Fibroblast of skin of left quadriceps (primary cell): ENCODE measurements at places on chromosomes 7 and 10.

DNA sequence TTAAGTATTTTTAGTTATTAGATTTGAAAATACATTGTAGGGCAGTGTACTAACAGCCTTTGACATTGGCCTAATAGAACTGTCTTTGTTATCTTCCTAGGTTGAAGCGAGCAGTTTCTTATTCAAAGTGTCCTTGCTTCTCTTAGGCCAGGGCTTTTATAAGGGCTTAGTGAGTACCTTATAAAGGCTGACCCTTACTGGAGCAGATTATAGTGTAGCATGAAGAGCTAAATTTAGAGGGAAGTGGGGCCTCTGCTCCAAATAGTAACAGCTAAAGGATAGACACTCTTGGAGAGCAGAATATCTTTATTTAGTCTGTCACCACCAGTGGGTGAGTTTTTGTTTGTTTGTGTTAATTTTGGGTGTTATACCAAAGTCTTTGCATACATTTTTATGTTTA is 15.9 kb downstream of the BZW2 start:
- DNase-seq, result no peak

- no peak for DNase-seq
These were observed 211.6 kb downstream of the NEBL start for GRCh38 chr10:20685462-20685861.

- no peak for DNase-seq
These were observed 34.3 kb upstream of the CACNA2D1 start for GRCh38 chr7:82477733-82478515.

DNA sequence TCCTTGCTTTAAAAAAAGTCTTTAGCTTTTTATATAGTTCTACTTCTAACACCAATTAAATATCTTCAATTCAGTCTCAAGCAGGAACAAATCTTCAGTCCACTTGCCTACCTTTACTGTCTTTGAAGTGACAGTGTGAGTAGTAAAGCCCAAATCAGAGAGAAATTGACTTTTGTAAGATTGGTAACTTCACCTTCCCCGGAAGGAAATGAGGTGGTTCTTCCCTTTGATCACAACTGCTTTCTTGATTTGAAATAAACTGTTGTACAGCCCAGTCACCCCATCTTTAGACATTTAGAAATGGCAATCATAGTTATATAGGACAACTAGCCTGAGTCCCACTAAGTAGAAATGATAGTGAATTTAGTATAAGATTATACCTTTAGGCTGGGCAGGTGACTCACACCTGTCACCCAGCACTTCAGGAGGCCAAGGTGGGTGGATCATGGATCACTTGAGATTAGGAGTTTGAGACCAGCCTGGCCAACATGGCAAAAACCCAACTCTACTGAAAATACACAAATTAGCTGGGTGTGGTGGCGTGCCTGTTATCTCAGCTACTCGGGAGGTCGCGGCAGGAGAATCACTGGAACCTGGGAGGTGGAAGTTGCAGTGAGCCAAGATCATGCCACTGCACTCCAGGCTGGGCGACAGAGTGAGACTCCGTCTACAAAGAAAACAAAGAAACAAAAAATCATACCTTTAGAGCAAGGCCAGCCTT is 4.7 kb downstream of the FAS start:
- no peak for DNase-seq

GRCh38 chr7:43113622-43114457 is 1.4 kb downstream of the HECW1 start:
- DNase-seq, result no peak

DNA sequence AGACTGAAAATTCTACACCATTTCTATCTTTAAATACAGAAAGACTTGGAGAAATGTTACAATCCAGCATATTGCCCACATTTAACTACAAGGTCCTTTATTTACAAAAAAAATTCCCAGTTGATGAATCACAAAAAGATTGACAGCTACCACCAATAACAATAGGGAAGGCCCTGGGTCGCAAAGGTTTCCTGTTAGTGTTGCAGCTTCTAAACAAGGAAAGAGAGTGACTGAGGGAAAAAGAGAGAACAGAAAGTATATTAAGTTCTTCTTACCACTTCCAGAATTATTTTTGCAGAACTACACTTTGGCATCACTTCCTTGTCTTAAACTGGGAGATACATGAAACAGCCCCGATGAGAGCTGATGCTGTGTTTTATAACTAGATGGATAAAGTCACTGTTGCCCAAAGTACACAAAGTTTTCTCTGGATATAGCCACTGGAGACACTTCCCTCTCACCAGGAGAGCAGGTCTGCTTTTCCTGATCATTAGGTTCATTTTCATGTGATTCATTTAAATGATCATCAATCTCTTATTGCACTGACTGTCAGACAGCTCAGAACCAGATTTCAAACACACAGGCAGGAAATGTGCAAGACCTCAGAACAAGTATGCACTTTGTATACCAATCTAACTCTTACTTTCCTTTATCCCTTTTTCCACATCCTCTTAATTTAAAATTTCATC is 57.0 kb downstream of the SHTN1 start:
- DNase-seq, result no peak

- no peak for DNase-seq
These were observed 353.9 kb upstream of the MEOX2 start for GRCh38 chr7:16040346-16040745.

DNA sequence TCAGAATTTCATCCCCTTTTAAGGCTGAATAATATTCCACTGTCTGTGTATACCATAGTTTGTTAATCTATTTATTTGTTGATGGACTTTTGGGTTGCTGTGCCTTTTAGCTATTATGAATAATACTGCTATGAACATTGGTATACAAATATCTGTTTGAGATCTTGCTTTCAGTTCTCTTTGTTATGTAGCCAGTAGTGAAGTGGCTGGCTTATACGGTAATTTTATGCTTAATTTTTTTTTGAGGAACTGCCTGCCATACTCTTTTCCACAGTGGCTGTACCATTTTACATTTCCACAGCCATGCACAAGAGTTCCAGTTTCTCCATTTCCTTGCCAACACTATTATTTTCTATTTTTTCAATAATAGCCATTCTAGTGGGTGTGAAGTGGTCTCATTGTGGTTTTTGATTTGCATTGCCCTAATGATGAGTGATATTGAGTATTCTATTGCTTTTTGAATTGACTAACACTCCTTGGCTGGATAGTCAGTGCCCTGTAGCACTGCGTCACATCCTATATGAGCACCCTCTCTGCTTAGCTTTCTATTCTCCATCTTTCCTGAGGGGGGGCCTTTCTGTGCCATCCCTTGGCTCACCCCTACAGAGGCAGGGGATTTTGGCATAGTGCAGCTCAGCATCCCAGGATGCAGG is 29.4 kb upstream of the RAPGEF5 start:
- DNase-seq, result no peak

- no peak for DNase-seq
These were observed 36.7 kb downstream of the GNG11 start for GRCh38 chr7:93958216-93958615.

- peak; percentile 50 for DNase-seq
These were observed 490.8 kb downstream of the TNS3 start for GRCh38 chr7:47091141-47091540.

DNA sequence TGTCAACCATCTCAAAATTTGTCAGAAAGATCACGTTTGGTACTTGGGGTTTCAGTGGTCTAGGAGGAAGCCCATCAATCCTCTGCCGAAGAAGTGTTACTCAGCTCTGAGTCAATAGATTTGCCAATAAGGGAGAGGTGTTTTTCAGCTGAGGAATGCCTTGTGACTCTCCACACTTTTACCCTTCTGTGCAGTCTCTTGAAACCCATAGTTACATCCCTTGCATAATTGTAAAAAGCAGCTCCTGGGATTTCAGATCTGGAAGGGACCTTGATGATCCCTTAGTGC is 47.5 kb downstream of the INSYN2A start:
- peak; percentile 79 for DNase-seq

DNA sequence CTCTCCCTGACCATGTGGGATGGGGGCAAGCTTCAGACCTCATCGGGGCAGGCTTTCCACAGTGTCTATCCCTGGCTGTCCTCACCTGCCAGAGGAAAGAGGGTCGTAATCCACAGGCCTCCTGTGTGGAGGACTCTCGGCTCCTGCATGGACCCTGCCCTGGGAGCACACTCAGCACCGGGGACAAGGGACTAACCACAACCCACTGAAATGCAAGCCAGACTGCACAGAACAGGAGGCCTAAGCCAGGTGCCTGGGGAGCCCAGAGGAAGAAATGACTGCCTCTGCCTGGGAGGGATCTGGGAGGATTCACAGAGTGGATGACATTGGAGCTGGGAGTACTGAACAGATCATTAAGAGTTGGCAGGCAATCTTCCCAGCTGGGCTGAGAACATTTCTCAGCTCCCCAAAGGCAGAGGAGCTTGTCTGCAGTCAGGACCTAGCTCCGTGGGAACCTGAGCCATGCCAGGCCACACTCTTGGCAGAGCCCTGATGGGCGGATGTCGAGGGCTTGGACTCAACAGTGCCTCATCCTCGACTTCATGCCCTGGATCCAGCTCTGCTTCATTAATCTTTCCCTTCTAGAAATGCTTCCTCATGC is 213.4 kb downstream of the USP6NL start:
- DNase-seq, result no peak

- no peak for DNase-seq
These were observed 345.3 kb downstream of the TNS3 start for GRCh38 chr7:47236480-47237129.

DNA sequence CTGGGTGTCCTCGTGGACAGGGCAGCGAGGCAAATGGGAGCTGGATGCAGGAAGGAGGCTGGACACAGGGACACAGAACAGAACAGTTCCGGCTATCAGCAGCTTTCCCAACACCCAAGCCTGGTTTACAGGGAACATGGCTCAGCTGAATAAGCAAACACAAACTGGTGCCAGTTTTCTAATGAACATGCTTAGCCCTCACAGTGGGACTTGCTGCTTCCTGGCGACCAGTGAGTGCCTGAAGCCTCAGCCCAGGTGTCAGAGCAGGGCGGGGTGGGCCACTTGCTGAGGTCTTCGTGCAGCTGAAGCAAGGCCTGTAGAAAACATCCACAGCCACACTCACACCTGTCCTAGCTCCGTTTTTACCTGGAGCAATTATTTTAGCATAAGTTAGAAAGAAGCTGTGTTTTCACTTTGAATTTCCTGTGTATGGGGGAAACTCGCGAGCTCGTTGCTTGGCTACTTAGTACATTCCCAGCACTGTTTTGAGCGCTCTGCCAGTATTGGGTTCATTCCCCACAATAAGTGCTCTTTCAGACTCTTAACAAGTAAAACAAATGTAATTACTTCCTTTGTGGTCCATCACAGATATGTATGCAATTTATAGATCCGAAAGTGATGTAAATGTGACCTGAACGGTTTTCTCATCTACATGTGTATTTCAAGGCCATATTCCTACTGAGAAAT is 261.2 kb upstream of the SHH start:
- DNase-seq, result no peak

DNA sequence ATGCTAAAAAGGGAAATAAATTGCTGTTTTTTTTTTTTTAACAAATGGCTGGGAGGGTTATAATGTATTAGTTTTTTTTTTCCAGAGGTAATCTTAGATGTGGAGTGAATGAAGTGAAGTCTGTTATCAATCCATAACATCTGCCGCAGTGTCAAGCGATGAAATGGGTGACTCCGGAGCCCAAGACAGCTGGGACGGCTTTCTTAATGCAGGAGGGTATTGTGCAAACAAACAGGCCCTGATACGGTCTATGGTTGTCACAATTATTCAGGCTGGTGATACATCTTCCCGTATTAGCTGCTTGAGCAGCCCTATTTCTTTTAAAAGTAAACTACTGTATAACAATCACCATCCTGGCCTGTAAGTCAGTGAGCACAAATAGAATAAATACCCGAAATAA is 1231.2 kb downstream of the GATA3 start:
- DNase-seq, result no peak

- no peak for DNase-seq
These were observed 13.5 kb downstream of the TBXAS1 start for GRCh38 chr7:139842401-139843210.

GRCh38 chr7:104255616-104256015 is 47.8 kb upstream of the ORC5 start:
- DNase-seq, result no peak

DNA sequence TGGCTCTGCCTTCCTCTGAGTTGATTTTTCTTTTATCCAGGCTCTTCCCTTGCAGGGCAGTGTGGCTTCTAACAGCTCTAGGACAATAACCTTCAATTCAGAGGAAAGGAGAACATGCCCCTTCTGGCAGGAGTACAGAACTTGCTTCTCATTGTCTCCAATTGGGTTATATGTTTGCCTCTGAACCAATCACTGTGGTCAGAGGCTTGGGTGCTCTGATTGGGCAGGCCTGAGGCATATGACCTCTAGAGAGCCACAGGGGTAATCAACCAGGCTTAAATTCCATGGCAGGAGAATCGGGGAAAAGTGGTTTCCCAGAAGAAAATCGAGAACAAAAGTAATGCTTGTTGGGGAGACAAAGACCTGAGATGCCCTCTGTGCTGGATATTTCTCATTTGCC is 240.0 kb downstream of the REEP3 start:
- DNase-seq, result no peak

- no peak for DNase-seq
These were observed 89.7 kb upstream of the RET start for GRCh38 chr10:42987121-42987541.

DNA sequence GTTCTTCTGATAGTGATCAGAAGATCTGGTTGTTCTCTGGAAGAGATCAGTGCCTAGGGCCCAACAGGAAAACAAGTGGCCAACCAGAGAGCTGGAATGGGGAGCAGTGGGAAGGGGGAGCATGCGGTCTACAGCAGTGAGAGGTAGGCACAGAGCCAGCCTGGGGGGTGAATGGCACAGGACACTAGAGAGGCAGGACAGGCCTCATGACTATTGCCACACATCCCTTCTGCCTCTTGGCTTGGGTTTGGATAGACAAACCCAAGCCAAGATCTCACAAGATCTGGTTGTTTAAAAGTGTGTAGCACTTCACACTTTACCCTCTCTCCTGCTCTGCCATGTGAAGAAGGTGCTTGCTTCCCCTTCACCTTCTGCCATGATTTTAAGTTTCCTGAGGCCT is 224.4 kb downstream of the ARHGAP12 start:
- no peak for DNase-seq

DNA sequence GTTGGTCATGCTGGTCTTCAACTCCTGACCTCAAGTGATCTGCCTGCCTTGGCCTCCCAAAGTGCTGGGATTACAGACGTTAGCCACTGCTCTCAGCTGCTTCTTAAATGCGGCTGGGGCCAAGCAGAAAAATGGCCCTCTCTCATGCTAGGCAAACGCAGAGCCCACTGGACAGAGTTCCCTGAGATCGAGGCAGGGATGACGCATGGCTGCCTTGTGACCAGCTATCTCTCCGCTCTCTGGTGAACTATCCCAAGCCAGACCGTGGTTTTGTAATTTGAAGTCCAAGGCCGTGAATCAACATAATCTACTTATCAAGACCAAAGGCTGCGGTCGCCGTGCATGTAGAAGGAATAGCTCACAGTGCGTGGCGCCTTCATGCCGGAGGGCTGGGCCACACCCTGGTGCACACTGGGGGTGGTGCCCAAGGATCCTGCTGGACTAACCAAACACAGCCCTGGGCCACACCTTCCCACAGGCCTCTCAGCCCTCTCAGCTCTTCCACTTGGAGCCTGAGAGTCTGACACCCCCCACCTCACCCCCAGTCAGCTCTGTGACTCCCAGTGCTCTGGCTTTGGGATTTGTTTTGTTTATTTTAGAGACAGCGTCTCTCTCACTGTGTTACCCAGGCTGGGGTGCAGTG is 88.1 kb upstream of the CUX1 start:
- DNase-seq, result peak; percentile 48
